ENCODE measurements at places on chromosomes 5 and 9. TPM values are rescaled to one million over a fixed set of nuclear protein-coding genes. Genes with fewer than 3 reads are reported as not detected.

The GABRA6 gene
- total RNA-seq = not detected

The PTPRD gene
- total RNA-seq = 0.30 TPM

The SPARC gene
- 20.7 TPM for total RNA-seq

The NAA35 gene
- total RNA-seq = 29.8 TPM

The SOX30 gene
- not detected for total RNA-seq

The C5orf63 gene
- total RNA-seq = 4.3 TPM

The PCDHA4 gene
- 1.5 TPM for total RNA-seq

Measured in A549 treated with CORT108297 at 1 μM for 4 hours (cell line).